Osteoblast (primary cell): ENCODE measurements at places on chromosomes 3 and 15. TPM values are rescaled to one million over a fixed set of nuclear protein-coding genes. Genes with fewer than 3 reads are reported as not detected.

The LDHAL6B gene
- total RNA-seq: not detected in 2 replicates

The C3orf20 gene
- under 0.01 and 0.29 TPM in 2 replicates for total RNA-seq

The CRYGS gene
- 0.88 and 1.8 TPM in 2 replicates for total RNA-seq

The ARHGAP31 gene
- 41.5 and 56.5 TPM in 2 replicates for total RNA-seq

The VGLL3 gene
- total RNA-seq: 198 and 242 TPM in 2 replicates

The PCLAF gene
- 20.6 and 29.2 TPM in 2 replicates for total RNA-seq

The EPHB3 gene
- 3.6 and 4.1 TPM in 2 replicates for total RNA-seq

The USP13 gene
- total RNA-seq: 9.4 and 12.7 TPM in 2 replicates

The CMTM6 gene
- 102 and 141 TPM in 2 replicates for total RNA-seq

The DCLK3 gene
- under 0.01 TPM in 2 replicates for total RNA-seq

The CCDC14 gene
- total RNA-seq: 45.7 and 51.4 TPM in 2 replicates

The SI gene
- not detected in 2 replicates for total RNA-seq

The CP gene
- total RNA-seq: 0.88 and 1.4 TPM in 2 replicates

The AHSG gene
- total RNA-seq: not detected in 2 replicates

The NGLY1 gene
- total RNA-seq: 29.5 and 30.4 TPM in 2 replicates

The TOP2B gene
- 66.6 and 71.7 TPM in 2 replicates for total RNA-seq

The DGKG gene
- total RNA-seq: 2.5 and 2.9 TPM in 2 replicates

The NT5DC2 gene
- total RNA-seq: 45.4 and 52.5 TPM in 2 replicates

The PLA2G4D gene
- total RNA-seq: not detected in 2 replicates

The CELSR3 gene
- total RNA-seq: 1.2 and 1.4 TPM in 2 replicates

The ST8SIA2 gene
- 0.29 and 0.36 TPM in 2 replicates for total RNA-seq

The RAB6B gene
- 0.59 and 0.72 TPM in 2 replicates for total RNA-seq

The EPB42 gene
- not detected in 2 replicates for total RNA-seq

The CTXN2 gene
- not detected in 2 replicates for total RNA-seq

The ZNF35 gene
- total RNA-seq: 14.7 and 16.3 TPM in 2 replicates

The ARGFX gene
- total RNA-seq: not detected in 2 replicates

The AADACL2 gene
- not detected in 2 replicates for total RNA-seq

The STRA6 gene
- total RNA-seq: under 0.01 and 0.36 TPM in 2 replicates

The CD80 gene
- 2.5 and 3.2 TPM in 2 replicates for total RNA-seq
